AG04450 (cell line): ENCODE measurements at places on chromosomes 7 and 10.
A peak's percentile ranks its signal among the peaks of the same experiment; 100 is the strongest.

DNA sequence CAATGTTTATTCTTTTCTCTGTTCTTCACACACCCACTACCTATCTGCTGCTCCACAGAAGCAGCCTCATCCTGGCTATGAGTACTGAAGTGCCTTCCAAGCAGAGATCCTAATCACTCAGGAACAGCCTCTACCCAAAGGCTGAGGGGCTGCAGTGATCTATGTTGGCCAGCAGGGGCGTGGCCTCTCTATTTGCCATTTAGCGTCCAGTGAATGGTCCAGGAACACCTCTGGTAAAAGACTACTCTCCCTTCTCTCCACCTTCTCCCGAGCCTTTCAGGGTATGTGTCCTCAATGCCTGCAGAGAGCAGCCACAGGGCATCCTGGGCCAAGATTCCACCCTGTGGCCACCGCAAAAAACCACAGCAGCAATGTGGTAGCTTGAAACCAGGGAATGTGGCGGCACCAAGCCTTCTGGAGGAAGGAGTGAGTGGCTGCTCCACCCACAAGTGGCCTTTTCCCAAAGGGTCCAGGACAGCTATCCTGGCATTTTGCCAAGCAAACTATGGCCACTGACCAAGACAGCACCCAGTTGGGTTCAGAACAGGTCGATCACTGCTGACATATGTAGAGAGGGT is 70.9 kb downstream of the SYPL1 start:
- no peak for DNase-seq

GRCh38 chr7:111784296-111784695 is 222.0 kb upstream of the IMMP2L start:
- DNase-seq, result no peak

DNA sequence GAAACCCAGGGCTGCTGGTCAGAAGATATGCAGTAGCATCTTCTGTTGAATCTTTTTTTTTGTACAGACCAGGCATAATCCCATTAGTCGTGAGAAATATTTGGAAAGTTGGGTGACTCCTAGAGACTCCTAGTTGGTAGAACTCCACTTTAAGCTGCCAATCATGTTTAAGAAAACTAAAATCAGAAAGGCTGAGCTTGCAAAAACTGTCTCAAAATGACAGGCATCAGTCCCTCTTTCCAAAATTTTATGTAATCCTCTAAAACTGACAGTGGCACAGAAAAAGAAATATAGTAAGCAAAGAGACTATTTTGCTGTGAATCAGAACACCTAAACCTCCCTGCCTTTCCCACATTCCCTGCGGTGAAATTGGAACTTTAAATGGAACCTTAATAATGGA is 568.5 kb downstream of the CCSER2 start:
- no peak for DNase-seq

DNA sequence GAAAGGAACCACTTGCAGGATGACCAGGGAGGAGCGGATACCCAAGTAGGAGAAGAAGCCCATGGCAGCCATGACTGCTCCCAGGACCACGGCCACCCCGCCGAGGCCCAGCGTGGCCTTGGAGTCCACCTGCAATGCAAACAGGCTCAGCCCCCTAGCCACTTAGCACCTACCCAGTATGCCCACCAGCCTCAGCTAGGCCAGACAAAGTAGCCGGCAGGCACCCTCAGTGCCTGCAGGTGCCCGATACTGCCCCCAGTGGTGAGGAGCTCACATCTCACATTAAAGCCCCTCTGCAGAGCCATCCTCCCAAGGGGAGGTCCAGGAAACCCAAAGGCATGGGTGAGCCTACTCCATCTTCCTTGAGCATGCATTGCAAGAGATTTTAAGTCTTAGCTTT is 6.6 kb downstream of the NPC1L1 start:
- DNase-seq, result no peak

GRCh38 chr10:103096130-103096529 is 96.9 kb downstream of the NT5C2 start:
- no peak for DNase-seq

- no peak for DNase-seq
Measured at GRCh38 chr10:11328264-11329061, 283.0 kb downstream of the USP6NL start.

DNA sequence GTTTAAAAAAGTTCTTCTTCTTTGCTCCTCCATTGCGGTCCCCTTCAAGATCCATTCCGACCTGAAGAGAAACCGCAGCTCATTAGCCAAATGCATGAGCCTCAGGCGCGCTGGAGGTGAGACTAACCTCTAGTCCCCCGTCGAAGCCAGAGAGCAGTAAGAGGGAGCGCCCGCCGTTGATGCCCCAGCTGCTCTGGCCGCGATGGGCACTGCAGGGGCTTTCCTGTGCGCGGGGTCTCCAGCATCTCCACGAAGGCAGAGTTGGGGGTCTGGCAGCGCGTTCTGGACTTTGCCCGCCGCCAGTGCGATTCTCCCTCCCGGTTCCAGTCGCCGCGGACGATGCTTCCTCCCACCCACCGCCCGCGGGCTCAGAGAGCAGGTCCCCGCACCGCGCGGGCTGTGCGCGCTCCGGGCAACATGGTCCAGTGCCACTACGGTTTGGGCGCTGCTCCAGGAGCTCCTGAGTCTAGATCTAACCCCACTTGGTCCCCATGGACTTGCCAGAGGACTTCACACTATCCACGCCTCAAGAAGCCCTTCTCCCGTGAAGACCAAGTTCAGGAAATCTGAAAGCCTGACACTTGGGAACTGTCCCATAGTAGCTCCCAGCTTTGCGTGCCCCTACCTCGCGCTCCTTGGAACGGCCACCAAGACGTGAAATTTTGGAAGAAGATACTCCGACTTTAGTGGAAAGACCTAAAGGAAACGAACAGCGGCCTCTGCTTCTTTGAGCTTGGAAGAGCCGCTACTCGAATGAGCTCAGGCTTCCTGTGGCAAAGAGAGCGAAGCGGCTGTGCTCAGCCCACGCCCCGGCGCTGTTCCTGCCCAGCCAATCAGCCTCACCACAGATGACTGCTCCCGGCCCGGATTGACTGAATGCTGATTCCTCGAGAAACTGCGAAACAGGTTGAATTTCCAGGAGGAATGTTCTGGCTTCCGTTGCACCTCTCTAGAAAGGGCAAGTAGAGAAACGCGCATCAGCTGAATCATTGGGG is at the start of gene ABCB1:
Gene ABCB1, minus strand, starts transcription at position 755 of the 995 bp plus-strand sequence. Its CDS starts 700 bp downstream, at position 55.
- DNase-seq, result no peak

DNA sequence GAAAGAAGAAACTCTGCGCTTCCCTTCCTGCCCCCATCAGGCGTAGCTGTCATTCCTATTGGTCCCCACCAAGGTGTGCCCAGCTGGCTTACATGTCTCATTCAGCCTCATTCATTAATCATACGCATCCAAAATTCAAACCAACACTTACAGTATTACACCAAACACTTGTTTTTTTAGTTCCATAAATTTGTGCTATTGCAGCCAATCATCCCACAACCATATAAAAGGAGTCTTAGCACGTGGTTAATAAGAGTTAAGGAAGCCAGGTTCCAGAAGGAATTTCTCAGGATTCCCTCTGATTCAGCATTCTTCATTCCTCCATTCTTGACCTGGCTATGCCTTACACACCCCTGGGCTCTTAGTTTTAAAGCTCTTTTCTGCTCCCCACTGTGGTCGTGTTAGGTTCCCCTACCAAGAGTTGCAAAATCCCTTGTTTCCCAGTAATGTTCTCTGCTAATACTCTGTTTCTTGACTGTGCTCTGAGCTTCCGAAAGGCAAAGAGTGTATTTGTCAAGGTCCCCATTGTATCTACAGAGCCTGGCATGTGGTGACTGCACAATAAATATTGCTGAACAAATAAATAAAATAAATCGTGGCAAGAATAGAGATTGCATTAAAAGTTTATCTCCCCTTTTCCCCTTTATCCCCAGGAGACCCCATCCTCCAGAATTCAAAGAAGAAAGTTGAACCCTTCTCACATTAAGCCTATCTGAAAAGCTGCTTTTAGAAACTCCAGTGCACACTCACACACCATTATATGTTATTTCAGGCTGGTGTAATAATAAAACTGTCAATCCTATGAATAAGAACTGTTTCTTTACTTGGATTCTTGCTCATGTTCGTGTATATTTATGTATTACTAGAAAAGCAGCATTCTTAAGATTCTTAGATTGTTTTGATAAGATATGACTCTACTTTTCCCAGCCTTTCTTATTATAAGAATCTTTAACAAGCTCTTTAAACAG is 514.4 kb downstream of the INHBA start:
- DNase-seq, result peak; percentile 37

DNA sequence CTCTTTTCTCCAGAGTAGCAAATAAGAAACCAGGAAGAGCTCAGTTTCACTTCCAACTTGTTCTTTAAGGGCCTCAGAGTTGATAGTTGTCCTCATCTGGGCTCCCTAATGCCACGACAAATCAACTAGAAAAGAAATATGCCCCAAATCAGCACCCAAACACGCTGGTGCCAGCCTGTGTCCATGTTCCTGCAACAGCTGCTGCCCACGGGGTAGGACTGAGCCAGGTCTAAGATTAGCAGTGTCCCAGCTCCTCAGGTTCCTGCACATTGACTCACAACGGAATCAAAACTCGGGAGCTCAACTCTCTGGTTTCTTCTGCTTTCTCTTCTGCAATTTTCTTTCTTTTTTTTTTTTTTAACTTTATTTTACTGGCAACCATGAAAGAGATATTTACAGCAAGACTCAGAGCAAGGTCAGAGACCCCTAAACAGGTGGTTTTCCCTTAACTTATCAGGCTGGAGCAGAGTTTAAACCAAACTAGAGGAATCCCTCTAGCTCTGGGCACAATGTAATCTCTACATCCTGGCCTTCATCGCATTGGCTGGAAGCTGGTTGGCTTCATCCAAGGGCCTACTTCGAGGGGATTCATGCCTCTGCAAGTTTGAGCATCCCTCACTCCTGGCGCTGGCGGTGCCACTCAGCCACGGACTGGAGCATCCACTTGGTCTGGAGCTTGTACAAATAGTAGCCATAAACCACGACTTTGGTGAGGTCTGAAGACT is 126.1 kb downstream of the PFKFB3 start:
- DNase-seq, result no peak

- DNase-seq, result no peak
Measured at GRCh38 chr7:18855796-18856195, 261.6 kb downstream of the TWIST1 start.

GRCh38 chr7:46450425-46450824 is 529.4 kb upstream of the IGFBP3 start:
- no peak for DNase-seq

DNA sequence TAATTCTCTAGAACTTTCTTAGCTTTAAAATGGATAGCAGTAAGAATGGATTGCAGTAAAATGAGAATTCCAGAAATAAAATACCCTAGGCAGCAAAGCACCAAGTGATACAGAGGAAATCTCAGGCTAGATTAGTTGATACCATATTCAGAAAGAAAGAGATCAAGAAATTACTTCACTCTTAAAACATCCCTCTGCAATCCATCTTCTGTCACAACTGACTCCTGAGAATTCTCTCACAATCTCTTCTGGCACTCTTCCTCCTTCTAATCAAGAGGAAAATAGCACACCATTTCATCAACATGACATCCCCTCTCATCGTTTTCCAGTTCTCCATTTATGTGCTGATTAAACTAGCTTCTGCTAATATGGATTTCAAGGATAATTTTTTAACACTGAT is 42.2 kb upstream of the LAMB1 start:
- no peak for DNase-seq

GRCh38 chr7:85714951-85715350 is 528.1 kb upstream of the SEMA3D start:
- DNase-seq, result no peak

GRCh38 chr10:37952043-37952755 is 24.2 kb downstream of the ZNF25 start:
- no peak for DNase-seq

GRCh38 chr7:136517971-136518370 is 350.5 kb upstream of the CHRM2 start:
- no peak for DNase-seq

DNA sequence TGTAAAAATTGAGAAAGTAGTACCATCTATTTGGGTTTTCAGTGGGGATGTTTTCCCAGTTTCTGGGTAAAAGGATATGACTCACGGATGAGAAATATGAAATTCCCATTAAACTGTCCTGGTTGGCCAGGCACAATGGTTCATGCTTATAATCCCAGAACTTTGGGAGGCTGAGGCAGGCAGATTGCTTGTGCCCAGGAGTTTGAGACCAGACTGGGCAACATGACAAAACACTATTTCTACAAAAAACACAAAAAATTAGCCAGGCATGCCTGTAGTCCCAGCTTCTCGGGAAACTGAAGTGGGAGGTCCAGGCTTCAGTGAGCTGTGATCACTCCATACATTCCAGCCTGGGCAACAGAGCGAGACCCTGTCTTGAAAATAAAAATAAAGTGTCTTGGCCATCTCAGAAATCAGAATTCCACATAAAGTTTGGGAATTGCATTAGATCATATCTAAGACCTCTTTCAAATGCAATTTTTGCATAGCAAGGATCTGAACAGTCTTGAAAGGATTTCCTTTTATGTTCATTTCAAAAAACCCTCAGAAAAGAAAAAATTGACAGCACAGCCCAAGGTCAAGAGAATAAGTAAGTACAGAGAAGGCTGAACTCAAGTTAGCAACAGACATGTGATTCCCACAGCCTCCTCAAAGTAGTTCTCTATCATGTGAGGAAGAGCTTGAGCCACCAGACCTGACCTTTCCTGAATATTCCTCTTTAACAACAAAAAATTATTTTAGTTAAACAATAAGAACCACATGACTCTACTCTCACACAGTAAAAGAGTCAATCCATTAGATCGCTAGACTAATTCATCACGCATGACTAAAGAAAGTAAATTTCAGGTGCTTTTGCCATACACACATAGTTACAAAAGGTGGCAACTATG is 141.5 kb upstream of the CAV2 start:
- DNase-seq, result no peak

GRCh38 chr10:48940372-48940771 is 732 bp upstream of the LRRC18 start:
- DNase-seq, result no peak

DNA sequence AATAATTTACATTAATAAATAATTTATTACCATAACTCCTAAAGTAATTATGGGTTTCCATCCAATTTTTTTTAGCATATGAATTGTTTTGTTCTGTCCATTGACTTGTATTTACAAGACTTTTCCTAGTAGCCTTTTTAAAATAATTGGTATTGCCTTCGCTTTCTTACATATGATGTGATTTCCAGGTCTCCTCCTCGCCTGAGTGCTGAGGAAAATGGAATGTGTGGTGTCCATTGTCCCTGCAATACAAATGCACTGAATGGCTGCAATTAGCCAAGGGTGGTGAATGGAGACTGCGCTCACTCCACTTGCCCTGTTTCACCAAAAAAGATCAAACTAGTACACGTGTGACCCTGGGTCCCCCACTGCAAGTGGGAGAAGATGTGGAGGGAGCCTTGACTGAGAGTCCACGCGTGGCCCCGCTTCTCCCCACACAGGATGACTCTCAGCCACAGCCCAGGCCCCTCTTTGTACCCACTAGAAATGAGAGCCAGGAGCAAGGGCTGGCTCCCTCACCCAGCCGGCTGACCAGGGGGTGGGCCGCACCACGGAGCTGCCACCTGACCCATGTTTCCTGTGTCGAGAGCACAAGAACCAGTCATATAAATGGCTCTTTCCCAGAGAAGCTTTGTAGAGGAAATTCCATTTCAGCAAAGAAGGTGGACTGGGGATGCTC is 52.6 kb downstream of the FAM53B start:
- DNase-seq, result no peak
